ENCODE measurements at places on chromosomes 6 and 20.

DNA sequence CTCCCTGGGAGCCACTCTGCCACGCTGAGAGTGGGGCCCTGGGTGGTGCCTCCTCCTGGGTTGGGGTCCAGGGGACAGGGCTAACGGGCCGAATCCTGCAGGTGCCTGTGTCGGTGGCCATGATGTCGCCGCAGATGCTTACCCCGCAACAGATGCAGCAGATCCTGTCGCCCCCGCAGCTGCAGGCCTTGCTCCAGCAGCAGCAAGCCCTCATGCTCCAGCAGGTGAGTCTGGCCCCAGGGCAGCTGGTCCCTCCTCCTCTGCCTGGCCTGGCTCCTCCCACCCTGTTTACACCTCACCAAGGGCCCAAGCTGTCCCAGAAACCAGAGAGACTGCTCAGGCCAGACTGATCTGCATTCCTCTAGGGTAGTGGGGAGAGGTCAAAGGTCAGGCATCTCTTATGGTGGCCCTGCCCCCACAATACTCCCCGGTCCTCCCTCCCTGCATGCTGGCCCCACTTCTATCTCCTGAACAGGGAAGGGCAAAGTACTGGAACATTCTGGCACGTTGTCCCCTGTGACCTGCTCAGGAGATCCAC lies 38.6 kb downstream of the FOXP4 start:
- DNase-seq, result no peak

DNA sequence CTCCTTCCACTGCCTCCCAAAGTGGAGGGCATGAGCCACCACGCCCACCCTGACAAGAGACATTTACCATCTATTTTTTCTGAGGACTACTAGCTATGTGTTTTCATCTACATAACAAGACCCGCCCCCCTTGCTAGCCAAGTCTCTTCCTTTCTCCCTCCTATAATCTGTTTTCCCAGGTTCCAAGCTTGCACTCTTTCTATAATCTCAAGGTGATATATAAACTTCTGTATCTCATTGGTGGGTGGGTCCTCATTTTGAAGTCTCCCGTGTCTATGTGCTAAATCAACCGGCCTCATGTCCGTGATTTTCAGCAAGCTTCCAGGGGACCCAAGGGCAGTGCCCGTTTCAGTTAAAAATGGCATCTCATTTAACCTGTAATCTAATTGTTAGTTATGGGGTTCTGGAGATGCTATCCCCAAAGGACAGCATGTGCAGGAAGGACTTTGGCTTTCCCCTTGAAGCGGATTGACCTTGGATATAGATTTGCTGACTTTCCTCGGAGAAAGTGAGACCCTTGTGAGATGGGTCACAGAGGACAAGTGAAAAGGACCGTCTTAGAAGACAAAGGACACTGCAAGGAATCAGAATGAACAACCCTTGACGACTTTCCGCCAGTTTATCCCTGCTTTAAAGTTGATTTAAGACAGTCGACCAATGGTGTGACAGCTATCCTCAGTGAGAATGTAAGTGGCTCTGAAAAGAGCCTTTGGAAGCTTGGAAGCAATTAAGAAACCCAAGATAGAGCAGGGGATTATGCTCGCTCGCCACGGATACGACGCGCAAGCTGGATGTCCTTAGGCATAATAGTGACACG lies 22.4 kb downstream of the OR2B2 start:
- DNase-seq, result peak; percentile 29

GRCh38 chr6:32337186-32337805 lies 34.4 kb downstream of the TSBP1 start:
- no peak for DNase-seq

DNA sequence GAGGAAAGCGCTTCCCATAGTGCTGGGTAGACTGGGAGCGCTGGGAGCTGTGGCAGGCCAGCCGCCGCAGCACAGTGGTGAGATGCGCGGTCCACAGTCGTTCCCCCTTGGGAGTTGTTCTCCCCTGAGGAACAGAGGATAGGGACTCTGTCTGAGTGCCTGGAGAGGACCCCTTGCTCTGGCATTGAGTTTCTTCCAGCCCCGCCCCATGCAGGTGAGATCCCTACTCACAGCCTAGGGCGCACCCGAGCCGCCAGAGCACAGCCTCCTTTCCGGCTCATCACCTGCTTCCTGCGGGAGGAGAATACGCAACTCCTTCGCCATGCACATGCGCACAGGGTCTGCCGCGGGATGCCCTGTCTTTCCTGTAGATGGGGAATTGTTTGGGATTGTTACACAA lies 140.6 kb downstream of the PACRG start:
- DNase-seq, result no peak

GRCh38 chr6:116395647-116396046 lies 24.9 kb downstream of the DSE start:
- DNase-seq, result no peak

DNA sequence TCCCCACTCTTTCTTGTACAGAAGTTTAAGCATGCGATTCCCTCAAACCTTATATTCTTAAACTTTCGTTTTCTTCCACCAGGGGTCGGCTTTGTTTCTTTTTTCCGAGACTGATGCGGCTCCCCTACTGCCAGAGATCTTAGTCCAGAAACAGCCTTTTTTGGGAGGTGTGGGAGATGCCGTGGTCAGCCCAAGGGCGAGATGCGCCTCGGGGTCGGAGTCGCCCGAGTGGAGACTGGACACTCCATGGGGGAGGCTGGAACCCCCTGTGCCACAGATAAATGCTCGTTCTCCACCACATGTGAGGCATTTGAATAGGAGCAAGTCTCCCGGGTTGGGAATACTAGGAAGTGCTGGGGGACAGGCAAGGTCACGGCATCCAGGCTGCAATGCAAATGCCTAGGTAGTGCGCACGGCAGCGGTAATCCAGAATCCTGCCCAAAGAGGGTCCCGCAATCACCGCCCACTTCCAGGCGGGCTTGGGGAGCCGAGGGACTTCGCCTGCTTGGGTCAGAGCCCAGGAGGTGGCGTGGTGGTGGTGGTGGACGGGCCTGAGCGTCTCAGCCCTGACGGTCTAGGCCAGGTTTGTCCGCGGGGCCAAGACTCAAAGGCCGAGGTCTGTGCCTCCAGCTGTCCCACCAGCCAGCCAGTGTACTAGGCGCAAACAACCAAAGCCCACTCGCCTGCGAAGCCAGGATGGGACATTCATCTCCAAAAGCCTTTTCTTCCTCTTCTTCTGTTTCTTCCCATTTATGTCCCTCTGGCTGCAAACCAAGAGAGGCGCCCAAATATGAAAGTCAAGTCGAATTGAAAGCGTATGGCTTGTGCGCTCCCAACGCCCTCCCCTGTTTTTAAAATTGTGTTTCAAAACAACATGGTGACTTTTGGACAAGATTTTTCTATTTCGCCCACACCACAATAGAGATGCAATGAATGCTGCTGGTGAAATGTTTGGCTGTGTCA lies 39.3 kb upstream of the OSTM1 start:
- peak; percentile 37 for DNase-seq

DNA sequence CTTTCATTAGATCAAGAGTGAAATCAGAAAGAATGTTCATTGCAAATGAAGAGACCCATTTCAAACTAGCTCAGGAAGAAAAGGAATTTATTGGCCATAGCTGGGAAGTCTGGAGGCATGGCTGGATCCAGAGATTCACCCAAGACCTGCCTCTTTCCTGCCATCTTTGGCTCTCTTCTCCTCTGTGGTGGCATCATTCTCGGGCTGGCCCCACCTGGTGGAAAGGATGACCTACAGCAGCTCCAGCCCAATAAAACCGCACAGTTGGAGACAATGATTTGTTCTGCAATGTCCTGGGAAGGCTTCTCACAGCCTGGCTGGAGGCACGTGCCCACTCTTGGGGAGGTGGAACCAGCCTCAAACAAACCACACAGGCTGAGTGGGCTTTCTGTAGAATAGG lies 18.1 kb upstream of the FERMT1 start:
- DNase-seq, result peak; percentile 25

DNA sequence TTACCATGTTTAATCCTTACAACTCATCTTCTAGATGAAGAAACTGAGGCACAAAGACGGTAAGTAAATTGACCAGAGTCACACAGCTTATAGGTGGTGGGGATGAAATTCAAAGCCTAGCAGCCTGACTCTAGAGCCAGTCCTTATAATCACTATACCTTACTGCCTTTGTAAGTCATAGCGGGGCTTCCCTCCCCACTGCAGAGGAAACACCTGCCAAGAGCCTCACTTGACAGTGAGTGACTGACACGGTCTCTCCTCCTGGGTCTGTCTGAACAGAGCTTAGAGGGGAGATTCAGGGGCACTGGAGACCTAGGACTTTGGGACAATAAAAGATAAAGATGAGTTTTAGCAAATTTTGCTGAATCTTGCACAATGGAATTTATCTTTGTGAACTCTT lies 12.8 kb downstream of the SUN5 start:
- no peak for DNase-seq

GRCh38 chr6:136226027-136226673 lies 24.0 kb downstream of the MTFR2 start:
- DNase-seq, result peak; percentile 72

DNA sequence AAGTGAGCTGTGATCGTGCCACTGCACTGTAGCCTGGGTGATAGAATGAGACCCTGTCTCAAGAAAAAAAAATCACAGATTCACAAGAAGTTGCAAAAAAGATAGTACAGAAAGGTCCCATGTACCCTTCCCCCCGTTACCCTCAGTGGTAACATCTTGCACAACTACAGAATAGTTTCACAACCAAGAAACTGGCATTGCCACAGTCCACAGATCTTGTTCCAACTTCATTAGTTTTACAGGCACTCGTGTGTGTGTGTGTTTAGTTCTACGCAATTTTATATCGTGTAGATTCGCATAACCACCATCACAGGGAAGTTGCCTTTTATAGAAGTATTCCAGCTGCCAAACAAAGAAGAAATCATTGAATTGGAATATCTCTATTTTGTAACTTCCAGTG lies 19.1 kb downstream of the SPATA2 start:
- no peak for DNase-seq

GRCh38 chr6:90490030-90490716 lies 96.7 kb downstream of the MAP3K7 start:
- DNase-seq, result no peak

DNA sequence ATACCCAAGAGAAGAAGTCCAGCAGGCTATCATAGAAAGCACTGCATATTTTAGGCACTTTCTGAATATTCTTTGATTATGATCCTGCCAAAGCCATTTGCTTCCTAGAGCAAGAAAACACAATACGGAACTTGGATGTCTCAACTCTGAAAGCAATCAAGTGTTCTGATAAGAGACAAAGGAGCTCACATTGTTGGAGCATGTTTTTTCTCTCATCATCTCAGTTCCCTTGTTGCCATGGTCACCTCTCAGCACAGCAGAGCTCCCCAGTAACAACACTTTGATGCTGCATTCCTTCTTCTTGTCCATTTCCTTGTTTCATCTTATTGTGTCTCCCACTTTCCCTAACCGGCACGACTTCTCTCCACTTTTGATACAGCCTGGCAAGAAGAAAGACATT lies 168.7 kb upstream of the FUT9 start:
- DNase-seq, result no peak

DNA sequence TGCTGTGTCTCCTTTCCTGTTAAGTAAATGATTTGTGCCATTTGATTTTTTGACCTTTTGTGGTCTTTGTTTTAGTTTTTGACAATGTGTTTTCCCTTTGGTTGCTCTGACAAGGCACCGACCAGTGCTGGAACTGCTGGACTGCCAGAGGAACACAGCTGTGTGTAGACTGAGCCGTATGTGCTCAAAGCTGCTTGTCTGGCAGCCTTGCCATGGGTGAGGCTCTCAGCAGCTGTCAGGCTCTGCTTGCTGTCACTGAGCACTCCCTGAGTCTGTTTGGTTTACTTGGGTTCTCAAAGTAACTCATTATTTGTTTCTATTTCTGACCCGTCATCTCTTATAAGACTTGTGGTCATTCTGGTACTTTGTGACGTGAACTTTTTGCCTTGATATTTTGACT lies 15.1 kb upstream of the SNRPB start:
- no peak for DNase-seq

GRCh38 chr20:1949347-1950100 lies 44.3 kb downstream of the PDYN start:
- no peak for DNase-seq

DNA sequence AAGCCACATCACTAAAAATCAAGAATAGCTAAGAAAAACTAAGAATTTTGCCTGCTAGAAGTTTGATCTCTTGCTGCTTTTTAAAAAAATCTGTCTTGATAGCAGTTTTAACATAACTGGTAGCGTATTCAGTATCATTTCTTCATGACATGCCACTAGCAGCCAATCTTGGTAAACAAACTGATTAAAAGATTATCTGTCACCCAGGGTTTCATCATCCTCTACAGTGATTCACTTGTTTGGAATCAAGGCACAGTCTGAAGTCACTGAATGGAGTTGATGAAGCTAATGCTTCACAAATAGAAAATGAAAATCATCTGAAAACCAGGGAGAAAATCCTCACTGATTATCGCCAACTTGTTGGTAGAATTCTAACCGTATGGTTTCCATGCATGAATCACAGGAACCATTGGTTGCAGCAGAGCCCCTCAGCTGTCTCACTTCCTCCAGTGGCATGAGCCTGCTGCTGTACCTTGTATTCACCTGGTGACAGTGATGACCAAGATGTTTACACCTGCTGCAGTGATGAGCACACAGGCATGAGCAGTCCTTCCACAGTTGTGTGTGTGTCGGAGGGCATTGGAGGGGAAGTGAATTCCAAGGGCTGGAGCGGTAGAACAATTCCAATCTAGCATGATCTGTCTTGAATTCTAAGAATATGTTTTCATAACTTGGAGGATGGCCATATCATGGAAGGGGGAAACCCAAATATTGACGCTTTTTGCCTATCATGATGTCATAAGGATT lies 275.0 kb downstream of the KHDC1L start:
- peak; percentile 5 for DNase-seq

- no peak for DNase-seq
Observed at GRCh38 chr6:116113386-116113785, 12.5 kb downstream of the COL10A1 start.

Data from activated CD4-positive, alpha-beta T cell treated with anti-CD3 and anti-CD28 coated beads for 36 hours (primary cell).